Stimulated activated CD8-positive, alpha-beta memory T cell treated with anti-CD3 and anti-CD28 coated beads, Interleukin-7, amount 100 ng/mL, for 1 hour (primary cell): ENCODE measurements at places on chromosomes 1 and 21.

GRCh38 chr1:24392604-24392946 is 21.0 kb downstream of the STPG1 start:
- DNase-seq = no peak

GRCh38 chr21:45542242-45542666 is at the start of gene SLC19A1:
TSS of gene SLC19A1 (minus strand) at chr21:45542440. CDS start at chr21:45537959, 4,481 bp downstream.
- peak; percentile 34 for DNase-seq

DNA sequence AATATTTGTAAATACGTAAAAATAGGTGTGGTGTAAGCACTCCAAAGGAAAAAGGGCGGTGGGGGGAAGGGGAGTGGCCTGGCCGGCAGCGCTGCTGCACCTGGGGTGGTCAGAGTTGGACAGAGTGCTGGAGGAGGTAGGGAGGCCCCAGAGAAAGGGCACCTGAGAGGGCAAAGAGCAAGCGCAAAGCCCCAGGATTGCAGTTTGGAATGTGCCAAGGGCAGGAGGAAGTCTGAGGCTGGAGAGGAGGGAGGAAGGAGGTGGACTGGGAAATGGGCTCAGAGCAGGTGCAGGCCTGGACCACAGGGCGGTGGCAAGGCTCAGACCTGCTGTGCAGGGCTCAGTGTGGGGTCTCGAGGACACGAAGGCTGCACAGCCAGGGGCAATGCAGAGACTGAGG is 30.6 kb downstream of the LDLRAP1 start:
- DNase-seq = no peak

DNA sequence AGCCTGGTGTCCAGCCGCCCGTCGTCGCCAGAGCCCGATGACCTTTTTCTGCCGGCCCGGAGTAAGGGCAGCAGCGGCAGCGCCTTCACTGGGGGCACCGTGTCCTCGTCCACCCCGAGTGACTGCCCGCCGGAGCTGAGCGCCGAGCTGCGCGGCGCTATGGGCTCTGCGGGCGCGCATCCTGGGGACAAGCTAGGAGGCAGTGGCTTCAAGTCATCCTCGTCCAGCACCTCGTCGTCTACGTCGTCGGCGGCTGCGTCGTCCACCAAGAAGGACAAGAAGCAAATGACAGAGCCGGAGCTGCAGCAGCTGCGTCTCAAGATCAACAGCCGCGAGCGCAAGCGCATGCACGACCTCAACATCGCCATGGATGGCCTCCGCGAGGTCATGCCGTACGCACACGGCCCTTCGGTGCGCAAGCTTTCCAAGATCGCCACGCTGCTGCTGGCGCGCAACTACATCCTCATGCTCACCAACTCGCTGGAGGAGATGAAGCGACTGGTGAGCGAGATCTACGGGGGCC is 1.2 kb downstream of the OLIG2 start:
- DNase-seq = no peak

- DNase-seq = no peak
These were observed 30.4 kb downstream of the FHAD1 start for GRCh38 chr1:15277447-15277838.

DNA sequence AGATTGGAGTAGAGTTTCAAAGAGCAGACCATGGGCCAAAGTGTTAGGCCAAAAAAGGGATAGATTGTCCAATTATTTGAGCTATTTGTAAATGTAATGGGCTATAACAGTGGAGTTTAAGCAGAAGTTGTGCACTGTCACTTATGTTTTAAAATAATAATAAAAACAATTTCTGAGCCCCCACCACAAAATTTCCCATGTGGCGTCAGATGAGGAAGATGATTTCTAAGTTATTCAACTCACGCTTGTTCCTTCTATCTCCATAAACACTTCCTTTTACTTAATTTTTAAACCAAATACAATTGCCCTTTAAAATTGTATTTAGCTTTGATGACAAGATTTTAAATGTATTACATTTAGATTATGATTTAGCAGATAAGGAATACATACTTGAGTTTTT is 330.0 kb downstream of the PTPRC start:
- no peak for DNase-seq

- no peak for DNase-seq
These were observed 88.8 kb upstream of the SLFNL1 start for GRCh38 chr1:41110286-41110685.

DNA sequence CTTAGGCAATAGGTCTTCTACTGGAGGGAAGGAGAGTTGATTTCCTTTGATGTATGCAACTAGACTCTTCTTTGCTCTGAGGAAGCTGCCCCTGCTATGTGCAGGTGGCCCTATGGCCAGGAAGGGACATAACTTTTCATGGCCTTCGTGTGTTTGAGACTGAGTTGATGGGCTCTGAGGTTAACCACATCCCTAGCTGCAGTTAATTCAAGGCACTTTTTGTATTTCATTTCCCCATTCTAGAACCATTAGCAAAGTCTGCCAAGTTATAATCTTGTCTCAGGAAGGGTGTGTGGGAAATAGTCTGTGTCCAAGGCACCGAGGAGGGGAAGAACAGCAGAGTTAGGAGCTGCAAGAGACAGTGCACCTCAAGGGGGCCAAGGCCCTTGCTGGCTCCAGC is 2.5 kb downstream of the FCRL4 start:
- DNase-seq = no peak

DNA sequence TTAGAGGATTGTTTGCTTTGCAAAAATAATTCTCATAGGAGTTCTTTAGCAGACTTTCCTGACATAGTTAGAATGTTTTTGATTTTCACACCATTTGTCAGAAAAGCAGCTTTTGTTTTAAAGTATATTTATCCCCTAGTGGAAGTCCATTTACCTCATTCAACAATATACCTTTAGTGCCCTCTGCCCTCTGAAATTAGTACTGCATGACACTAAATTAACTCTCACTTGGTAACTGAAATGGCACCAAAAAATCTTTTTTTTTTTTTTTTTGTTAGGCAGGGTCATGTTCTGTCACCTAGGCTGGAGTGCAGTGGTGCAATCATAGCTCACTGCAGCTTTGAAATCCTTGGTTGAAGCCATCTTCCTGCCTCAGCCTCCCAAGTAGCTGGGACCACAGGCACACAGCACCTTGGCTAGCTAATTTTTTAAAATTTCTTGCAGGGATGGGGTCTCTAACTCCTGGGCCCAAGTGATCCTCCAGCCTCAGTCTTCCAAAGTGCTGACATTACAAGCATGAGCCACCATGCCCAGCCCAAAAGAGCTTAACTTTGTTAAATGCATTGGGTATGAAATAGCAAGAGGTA is 13.6 kb downstream of the LRRC42 start:
- no peak for DNase-seq

DNA sequence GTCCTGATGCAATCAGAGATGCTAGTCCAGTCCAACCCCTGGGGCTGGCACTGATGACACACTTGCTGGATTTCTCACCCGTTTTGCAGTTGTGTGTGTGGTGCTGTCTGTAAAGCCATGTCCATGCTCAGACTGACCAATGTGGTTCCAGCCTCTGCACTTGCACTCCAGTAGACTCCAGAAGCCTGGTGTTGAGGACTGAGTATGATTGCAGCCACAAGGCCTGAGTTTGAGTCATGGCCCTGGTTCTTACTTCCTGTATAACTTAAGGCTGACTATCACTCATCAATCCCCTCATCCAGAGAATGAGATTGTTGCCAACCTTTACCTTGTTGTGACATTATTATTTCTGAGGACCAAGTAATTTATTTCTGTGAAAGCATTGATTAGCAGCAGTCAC is 34.8 kb upstream of the IKBKE start:
- no peak for DNase-seq

GRCh38 chr1:111183308-111184069 is 17.0 kb downstream of the DENND2D start:
- no peak for DNase-seq

GRCh38 chr21:31363720-31364119 is 19.7 kb upstream of the TIAM1 start:
- DNase-seq = no peak

- DNase-seq = no peak
These were observed 2.7 kb downstream of the CHI3L1 start for GRCh38 chr1:203183828-203184227.

- DNase-seq = no peak
These were observed 35.9 kb upstream of the SLC45A1 start for GRCh38 chr1:8281843-8282509.

DNA sequence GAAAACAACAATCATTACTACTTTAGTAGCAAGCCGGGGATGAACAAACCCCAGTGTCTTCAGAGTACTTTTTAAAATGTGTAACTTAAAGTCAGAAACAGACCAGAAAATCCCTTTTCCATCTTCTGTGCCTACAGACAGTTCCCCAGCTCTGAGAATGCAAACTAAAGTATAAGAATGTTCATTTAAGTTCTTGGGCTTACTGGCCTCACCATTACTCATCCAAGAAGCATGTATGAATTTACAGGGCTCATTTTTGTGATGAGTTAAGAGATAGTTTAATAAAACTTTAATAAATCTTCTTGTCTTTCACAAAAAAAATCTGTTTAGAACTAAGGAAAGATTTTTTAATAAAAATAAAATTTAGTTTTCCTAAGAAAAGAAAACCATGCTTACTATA is 4.6 kb downstream of the LPGAT1 start:
- no peak for DNase-seq

- no peak for DNase-seq
These were observed 91.9 kb downstream of the PLD5 start for GRCh38 chr1:242432491-242433095.

GRCh38 chr1:219483530-219483929 is 129.4 kb downstream of the ZC3H11B start:
- no peak for DNase-seq

GRCh38 chr1:230337266-230337665 is 88.9 kb downstream of the PGBD5 start:
- no peak for DNase-seq

GRCh38 chr1:8460784-8461183 is 142.9 kb downstream of the SLC45A1 start:
- DNase-seq = no peak

DNA sequence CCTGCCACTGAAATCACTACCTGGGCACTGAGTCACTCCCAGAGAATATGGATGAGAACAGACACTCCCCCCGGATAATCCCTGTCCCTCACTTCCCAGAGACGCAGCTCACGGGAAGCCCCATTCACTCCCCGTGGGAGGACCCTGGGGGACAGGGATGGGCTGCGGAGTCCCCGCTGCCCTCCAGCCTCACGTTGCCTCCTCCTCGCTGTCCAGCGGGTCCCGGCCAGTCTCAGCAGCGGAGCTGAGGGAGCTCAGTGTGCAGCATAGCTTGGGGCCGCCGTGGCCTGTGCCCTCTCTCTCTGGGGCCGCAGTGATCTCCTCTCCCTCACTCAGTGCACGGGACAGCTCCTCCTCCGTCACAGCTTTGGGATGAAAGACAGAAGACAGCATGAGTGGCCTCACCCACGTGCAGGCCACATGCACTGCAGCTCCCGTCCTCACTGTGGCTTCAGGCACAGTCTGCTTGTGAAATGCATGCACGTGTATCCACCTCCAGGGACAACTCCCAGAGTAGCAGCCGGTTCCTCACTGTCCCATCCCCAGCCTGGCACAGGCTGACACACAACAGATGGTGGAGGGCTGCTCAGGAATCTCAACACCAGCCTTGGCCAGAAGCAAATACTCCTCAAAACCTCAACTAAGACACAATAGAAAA is 7.4 kb downstream of the CFAP410 start:
- DNase-seq = no peak

GRCh38 chr1:26851106-26851684 is 11.8 kb upstream of the SFN start:
- DNase-seq = no peak

DNA sequence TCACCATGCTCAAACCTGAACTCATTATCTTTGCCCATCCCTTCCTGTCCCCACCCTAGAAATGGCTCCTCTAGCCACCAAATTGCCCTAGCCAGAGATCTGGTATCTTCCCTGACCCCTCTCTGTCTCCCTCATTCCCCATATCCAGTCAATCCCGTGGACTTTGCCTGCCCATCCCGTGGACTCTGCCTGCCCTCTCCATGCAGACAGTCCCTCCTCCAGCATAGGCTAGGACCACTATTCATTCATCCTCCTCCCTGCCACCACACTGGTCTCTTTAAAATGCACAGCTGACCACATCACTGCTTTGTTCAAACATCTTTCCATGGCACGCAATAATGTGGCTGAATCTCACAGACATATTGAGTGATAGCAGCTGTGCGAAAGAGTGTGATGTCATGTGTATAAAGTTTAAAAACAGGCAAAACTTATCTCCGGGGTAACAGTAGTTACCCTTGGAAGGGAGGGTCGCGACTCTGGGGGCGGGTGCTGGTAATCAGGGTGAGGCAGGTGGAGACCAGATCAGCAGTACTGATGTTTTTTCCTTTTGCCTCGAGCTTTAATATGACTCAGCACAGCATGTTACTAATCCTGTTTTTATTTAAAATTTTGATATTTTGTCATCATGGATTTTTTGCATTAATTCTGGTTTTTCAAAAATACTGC is 4.8 kb upstream of the SLC2A1 start:
- no peak for DNase-seq

GRCh38 chr1:17196496-17197185 is 8.3 kb upstream of the PADI1 start:
- DNase-seq = no peak
